NCI-H1105 (cell line): ENCODE measurements at places on chromosomes 5 and 9.

GRCh38 chr9:89539374-89539773 is 41.5 kb upstream of the SEMA4D start:
- no peak for DNase-seq

DNA sequence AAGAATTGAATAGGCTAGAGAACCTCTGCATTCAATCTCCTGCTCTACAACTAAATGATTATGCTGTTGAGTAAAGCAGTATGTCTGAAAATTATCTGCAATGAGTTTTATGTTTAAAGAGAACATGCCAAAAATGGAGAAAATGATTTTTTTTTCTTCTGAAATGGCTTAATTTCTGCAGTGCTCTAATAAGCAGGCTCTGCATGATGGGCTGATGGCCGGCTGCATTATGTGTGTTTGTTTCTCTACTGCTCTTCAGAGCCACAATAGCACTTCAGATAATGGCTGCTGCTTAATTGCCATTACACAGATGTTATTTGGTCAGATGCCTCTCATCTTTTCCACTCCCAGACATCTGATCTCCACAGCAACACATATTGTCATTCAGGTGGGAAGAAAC is 286.4 kb upstream of the DMAC1 start:
- peak; percentile 87 for DNase-seq

DNA sequence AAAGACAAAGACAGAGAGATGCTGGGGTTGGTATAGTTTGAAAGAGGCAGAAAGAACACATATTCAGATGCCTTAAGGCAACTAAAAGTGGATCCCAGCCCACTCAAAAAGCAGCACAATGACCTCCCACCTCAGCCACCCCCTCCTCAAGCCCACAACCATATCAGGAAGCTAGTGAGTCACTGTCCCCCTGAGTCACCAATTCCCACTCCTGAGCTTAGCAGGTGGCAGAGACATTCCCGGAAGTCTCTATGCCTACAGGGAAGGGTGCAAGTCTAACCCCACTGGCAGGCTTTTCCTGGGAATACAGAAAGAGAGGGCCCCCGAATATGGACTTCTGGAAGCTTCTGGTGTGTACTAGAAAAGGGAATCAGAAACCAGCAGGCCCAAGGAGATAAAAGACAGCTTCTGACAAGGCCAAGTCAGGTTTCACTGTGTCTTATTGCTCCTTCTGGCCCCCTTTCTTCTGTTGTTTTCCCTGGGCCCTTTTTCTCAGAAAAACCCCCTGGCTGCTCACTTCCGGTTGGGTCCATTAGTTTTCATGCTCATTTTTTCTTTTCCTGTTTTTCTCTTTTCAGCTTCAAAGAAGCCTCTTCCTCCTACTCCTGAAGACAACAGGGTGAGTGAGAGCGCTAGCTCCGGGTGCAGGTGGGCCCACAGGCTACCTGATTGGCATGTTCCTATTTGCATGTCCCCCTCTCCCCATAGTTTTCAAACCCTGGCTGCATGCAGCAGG is 36.8 kb downstream of the ITK start:
- no peak for DNase-seq

DNA sequence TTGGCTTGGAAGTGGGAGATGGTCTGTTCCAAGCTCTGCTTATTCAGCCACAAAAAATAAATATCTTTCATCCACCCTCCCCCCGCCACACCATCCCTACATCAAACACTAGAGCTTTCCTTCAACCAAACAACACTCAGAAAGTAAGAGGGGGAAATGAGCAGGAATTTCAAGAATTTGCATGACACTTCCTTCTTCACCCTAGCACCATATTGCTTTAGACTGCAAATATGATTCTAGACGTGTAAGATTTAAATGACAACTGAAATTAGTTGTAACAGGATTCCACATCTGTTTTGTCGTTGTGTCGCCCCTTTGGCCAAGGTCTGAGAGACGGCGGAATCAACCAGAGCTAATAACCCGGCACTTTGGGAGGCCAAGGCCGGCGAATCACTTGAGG is 88.5 kb downstream of the NDFIP1 start:
- no peak for DNase-seq

GRCh38 chr5:76704131-76704663 is 11.7 kb upstream of the F2R start:
- no peak for DNase-seq

DNA sequence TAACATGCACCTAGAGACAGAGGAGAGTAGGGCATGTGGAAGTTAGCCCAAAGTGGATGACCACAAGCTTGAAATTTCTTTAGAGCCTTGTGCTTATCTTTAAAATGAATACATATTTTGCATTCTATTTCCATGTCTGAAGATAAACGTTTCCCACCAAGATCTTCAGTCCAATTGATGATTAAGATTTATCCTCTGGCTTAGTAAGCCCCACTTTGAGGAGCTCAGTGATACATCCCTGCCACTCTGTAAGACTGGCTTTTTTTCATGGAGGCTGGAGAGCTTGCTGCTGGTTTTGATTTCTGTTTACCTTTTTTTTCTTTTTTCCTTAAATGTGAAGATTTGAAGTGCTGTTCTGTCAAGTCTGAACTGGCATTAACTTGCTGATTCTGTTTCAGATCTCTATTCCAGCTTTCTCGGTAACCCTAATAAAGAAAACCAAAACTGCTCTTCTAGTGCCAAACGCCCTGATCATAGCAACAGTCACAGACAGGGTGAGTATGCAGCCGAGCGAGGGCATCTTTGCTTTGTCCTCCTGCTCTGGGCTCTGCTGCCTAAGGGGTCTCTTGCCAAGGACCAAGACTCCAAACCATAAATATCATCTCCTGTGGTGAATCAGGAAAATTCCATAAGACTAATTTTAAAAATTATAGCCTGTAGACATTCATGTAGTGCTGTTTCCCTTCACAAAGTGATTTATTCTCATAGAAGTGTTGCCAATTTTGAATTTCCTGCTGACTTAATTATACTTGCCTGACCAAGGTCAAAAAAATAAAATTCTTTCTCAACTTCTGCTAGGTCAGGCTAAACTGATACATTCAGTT is 54.3 kb downstream of the GRAMD2B start:
- no peak for DNase-seq

- no peak for DNase-seq
Measured at GRCh38 chr9:32589083-32589723, 16.2 kb upstream of the NDUFB6 start.

DNA sequence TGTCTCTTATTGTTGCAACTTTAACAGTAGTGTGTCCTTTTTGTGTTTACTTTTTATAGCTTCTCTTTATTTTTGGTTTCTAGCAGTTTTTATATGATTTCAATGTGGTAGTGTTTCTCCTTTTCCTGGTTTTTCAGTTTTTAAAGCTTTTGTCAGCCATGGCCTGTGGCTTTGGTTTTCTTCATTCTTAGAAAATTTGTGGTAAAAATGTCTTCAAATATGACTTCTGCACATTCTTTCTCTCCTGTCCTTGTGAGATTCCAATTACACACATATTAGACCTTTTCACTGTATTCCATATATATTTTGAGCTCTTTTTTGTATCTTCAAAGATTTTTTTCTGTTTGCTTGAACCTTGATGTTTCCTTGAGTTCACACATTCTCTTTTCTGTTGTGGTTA is 180.5 kb downstream of the CNTLN start:
- no peak for DNase-seq

DNA sequence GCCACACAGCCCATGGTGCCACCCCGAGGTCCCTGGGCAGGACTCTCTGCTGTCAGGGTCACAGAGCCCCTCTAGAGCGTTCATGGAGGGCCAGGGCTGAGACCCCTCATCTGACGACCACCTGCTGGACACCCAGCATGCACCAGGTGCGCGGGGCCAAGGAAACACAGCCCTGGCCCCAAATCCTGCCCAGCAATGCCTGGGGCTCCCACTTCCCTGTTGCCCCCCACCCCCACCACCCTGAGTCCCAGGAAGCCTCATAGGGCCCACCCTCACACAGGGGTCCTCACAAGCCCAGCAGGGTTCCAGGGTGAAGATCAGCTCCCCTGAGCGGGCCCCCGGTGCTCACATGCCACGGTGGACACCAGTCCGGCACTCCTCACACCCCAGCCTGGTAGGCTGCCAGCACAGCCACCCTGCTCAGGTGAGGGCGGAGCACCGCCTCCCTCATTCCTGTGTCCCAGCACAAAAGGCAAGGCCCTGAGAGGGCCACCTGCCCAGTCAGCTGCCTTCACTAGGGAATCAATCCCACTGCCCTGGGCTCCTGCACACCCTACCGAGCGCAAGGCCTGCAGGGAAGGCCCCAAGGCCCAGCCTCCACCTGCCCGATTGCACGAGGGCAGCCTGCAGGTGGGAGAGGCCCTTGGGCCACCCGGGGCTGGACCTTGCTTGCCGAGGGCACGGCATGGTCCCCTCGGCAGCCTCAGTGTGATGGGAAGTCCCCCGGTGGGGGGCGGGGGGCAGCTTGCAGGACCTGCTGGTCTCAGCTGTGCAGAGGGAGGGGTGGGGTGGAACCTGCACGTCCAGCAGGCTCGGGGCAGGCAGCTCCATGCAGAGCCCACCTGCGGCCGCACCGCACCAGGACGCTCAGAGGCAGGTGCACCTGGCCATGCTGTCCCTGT is 56.4 kb upstream of the UBAC1 start:
- DNase-seq = no peak

DNA sequence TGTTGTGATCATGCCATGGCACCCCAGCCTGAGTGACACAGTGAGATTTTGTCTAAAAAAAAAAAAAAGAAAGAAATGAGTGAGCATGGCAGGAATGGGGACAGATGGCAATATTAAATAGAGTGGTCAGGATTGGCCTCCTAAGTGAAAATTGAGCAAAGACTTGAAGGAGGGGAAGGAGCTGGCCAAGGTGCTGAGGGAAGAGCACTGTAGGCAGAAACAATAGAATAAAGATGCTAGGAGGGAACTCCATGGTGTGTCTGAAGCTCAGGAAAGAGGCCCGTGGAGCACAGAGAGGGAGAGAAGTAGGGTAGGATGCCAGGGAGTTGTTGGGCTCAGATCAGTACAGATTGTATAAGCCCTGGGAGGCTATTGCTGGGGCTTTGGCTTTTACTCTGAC is 64.4 kb upstream of the PCAT7 start:
- DNase-seq = no peak

- no peak for DNase-seq
Measured at GRCh38 chr5:81774374-81774773, 23.5 kb upstream of the SSBP2 start.

DNA sequence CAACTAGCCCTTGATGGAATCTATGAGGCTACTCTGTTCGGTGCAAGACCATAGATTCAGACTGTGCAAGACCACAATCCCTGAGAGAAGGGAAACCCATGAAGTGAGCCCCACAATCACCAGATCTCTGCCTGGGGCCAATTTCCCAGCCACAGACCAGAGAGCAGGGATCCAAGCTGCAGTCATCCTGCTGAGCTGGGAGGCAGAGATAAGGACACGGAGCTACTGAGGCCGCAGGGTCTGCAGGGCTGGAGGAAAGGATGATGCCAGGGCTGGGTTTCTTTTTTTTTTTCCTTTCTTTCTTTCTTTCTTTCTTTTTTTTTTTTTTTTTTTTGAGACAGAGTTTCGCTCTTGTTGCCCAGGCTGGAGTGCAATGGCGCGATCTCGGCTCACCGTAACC is 47.7 kb upstream of the FUBP3 start:
- no peak for DNase-seq

DNA sequence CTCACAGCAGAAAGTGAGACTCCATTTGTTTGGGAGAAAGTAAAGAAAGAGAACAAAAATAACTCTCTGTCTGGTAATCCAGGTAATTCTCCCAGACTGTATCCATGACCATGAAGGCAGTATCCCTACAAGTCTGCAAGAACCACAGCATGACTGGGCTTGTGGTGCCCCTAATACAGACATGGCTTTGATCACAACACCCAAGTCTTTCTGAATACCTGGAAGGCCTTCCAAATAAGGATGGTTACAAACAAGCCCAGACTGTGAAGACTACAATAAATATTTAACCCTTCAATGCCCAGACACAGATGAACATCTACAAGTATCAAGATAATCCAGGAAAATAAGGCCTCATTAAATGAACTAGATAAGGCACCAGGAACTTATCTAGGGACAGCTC is 481.1 kb upstream of the RORB start:
- no peak for DNase-seq

- DNase-seq = no peak
Measured at GRCh38 chr5:139678751-139679750, 30.9 kb downstream of the CXXC5 start.

DNA sequence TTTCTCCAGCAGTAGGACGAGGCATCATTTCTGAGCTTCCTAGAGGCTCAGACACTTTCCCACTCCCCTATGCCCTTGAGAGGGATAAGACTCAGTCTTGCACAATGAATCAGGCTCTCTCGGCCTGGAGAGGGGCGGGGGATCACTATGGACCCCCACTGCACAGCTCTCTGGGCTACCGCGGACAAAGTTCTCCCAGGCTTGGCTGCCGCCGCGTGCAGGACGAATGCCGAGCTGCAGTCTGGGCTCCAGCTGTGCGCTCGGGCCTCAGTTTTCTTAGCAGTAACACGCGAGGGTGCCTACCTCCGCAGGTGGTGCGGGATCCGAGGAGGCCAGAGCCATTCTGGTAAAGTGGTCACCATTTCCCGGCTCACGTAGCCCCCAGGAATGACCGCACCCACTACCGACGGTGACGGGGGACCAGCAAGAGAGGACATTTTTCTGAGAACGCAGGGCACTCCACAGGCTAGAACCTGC is 3.4 kb upstream of the MYORG start:
- no peak for DNase-seq

- DNase-seq = no peak
Measured at GRCh38 chr5:163512526-163512925, 7.1 kb downstream of the MAT2B start.

DNA sequence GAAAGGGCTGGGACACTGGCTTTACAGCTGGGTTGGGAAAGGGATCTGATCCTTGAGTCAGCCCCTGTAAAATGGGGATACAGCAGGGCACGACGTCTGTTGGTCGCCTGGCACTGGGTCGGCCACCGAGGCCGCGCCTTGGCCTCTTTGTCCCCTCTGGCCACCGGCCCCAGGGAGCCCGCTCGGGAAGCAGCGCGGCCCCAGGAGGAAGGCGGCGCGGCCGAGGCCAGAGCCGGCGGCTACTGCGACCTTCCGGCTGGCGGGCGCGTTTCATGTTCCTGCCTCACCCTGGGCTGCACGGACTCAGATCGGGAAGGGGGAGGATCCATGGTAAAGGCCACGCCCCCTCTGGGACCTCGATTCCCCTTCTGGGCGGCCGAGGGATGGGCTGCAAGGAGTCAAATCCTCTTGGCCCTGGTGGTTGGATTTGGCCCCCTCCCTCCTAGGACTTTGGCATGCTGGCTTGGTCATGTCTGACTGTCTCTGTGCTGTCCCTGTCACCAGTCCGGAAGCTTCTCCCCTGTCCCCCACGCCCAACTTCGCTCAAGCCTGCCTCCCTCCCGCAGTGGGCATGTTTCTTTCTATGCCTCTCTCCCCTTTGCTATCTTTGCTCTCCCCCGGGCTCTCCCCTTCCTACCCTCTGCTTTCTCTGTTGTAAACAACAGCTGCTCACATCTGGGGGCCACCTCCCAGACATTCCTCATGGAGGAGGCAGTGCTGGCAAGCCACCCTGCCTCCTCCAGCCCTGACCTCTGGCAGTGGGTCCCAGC is 25.8 kb downstream of the FPGS start:
- DNase-seq = no peak

GRCh38 chr5:97250113-97250512 is 67.1 kb upstream of the RIOK2 start:
- DNase-seq = no peak
